Stimulated activated CD4-positive, alpha-beta T cell treated with anti-CD3 and anti-CD28 coated beads, Interleukin-12 subunit alpha, Interleukin-12 subunit beta, amount 100 ng/mL, for 48 hours (primary cell): ENCODE measurements at places on chromosomes 2 and 18.

- no peak for DNase-seq
Observed at GRCh38 chr2:149021761-149022160, 16.7 kb upstream of the LYPD6B start.

GRCh38 chr2:105796131-105796638, 51.5 kb downstream of the NCK2 start:
- DNase-seq = no peak

- no peak for DNase-seq
Observed at GRCh38 chr2:4424153-4424552, 720.8 kb downstream of the DCDC2C start.

GRCh38 chr2:10398496-10398895, 49.6 kb downstream of the ODC1 start:
- DNase-seq = no peak

DNA sequence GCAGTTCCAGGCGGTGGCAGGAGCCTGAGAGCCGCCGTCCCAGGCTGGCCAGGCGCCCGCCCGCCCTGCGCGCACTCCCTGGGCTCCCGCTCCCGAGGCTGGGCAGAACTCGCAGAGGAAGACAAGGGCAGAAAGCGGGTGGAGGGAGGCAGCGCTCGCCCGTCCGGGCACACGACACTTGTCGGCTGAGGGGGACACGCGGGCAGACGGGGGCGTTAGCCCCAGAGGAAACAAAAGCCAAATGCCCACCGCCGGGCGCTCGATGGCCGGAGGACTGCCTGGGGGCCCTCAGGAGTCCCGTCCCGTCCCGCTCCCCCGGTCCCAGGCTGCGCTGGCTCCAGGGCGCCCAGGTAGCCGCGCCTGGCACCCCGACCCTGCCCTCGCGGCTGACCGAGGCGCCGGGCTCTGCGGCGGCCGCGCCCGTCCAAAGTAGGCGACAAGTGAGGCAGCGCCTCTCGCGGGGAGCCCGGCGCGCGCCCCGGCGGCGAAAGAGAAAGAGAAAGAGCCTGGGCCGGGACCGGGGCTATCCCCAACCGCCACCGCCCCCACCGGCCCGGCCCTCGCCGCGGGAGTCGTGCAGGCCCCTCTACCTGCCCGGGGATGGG, 491 bp downstream of the L3MBTL4 start:
- DNase-seq = no peak

GRCh38 chr2:169980001-169980400, 152.7 kb downstream of the UBR3 start:
- no peak for DNase-seq

- no peak for DNase-seq
Observed at GRCh38 chr18:473802-474201, 26.7 kb downstream of the COLEC12 start.

- DNase-seq = no peak
Observed at GRCh38 chr18:12858991-12859390, 25.0 kb downstream of the PTPN2 start.

DNA sequence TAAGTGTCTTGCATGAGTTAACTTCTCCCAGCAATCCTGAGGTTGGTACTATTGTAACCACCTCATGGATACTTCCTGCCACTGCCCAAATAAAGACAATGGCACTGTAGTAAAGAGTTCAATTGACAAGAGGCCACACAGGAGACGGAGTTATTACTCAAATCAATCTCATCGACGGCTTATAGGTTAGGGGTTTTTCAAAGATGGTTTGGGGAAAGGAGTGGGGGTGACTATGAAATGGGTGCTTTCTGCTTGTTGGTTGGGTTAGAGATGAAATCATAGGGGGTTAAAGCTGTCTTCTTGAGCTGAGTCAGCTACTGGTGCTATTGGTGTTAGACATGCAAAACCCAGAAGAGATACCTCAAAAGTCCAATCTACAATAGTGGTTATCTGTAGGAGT, 1258.0 kb upstream of the ZEB2 start:
- DNase-seq = no peak

- no peak for DNase-seq
Observed at GRCh38 chr2:54424555-54425163, 31.5 kb upstream of the SPTBN1 start.

GRCh38 chr2:184597571-184597991, 748 bp upstream of the ZNF804A start:
- no peak for DNase-seq
